GM06990 (cell line): ENCODE measurements at places on chromosomes 1 and 21.

- no peak for DNase-seq
Observed at GRCh38 chr1:41381692-41382479, 20.7 kb downstream of the FOXO6 start.

DNA sequence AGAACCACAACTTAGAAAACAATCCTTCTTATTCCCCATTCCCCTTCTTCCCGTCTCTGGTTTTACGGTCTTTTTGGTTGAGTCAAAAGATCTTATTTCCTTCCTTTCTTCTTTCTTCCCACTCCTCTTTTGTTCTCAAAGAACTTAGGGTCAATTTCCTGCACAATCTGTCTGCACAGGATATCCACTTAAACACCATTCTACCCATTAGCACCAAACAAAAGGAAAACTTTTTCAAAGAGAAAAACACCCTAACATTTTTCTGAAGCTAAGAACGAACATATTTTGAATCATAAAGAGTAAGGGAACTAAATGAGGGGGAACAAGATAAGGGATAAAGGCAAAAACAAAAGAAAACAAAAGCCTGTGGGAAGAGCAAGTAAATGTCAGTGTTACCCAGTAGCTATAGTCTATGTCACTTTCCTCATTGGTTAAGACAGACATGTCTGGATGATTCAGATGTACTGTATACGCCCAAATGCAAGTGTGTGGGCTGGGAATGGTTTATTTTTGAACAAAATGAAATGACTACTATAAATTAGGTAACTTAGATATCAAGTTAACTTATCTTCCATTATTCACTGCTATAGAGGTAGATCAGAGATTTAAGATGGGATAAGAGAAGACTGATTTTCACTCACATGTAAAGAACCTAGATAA lies 59.9 kb downstream of the TOR3A start:
- DNase-seq: no peak

DNA sequence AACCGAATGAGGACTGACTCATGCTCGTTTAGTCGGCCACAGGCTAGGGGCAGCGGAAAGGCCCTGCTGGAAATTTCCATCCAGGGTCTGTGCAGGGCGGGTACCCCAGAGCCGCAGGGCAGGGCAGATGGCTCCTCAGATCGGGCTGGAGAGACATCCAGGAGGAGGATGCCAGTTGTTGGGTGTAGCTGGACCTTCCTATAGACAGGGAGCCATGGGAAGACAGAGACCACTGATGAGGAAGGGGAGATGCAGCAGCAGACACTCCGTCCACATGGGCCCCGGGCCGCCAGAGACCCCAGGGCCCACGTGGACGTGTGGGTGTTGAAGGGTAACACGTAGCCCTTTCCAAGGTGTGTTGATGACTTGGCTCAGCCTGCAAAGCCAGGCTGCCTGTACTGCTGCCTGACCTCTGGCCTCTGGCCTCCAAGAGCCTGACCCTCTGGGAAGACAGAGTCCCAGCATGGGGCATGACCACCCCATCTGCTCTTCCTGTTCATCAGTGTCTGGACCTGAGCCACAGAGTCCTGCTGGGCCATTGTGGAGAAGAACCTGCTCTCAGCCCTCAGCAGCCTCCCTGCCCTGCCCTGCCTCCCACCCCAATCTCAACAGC lies 4.8 kb downstream of the GNG4 start:
- no peak for DNase-seq

GRCh38 chr1:205294934-205295333 lies 26.6 kb downstream of the NUAK2 start:
- DNase-seq: no peak

- DNase-seq: no peak
Observed at GRCh38 chr21:18545908-18546307, 142.3 kb upstream of the TMPRSS15 start.

DNA sequence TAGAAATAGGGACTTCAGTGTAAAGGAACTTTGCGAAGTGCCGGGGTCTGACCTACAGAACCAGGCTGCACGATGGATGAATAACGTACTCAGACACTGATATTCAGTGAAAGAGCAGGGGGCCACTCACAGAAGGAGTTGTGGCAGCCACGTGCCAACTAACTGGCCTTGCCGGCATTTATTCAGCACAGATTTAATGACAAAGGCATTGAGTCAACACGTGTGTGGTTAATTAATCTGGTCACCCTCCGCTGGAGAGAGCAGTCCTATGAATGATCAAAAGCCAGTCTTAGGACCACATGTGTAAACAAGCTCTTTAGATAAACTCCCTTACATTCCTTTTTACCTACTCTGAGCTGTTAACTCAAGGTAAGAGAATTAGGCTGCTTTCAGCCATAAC lies 6.2 kb upstream of the B3GALT2 start:
- DNase-seq: no peak

DNA sequence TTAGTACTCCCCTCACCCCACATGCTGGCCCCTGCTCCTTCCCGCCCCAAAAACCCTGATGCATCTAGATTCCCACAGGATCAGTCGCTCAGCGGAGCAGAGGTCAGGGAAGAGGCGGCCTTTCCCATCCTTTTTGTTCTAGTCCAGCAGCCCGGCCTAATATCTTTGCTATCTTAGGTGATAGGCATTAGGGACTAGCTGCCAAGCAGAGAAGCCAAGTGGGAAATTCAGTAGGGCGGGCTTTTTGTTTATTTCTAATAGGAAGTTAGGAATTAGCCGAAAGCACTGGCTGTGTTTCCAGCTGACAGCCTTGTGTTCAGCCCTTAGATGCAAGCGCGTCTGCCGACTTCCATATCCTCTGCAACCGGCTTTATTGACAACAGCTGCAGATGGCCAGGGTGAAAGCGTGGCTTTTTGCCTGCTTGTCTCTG lies 59.0 kb upstream of the BCAR3 start:
- DNase-seq: no peak
